Activated CD8-positive, alpha-beta memory T cell treated with anti-CD3 and anti-CD28 coated beads for 1 hour (primary cell): ENCODE measurements at places on chromosomes 3 and 15.
A peak's percentile ranks its signal among the peaks of the same experiment; 100 is the strongest.

DNA sequence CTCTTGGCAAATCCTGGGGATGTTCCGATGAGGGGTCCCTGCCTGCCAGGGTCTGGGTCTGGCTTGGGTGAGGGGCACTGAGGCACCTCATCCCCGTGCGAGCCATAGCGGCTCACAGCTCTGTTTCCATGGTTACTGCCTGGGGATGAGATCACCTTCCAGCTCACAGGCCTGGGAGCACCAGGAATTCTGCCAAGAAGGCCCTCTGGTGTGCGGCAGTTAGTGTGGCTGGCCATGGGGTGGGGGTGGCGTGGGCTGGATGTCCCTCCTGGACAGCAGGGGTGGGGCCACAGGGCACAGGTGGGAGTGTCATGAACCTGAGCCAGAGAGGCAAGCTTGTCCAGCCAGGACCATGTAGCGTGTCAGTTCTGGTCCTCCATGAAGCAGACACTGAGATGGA is 22.1 kb upstream of the PRR23E start:
- no peak for DNase-seq

- no peak for DNase-seq
Measured at GRCh38 chr15:69128667-69129311, 31.6 kb upstream of the GLCE start.

DNA sequence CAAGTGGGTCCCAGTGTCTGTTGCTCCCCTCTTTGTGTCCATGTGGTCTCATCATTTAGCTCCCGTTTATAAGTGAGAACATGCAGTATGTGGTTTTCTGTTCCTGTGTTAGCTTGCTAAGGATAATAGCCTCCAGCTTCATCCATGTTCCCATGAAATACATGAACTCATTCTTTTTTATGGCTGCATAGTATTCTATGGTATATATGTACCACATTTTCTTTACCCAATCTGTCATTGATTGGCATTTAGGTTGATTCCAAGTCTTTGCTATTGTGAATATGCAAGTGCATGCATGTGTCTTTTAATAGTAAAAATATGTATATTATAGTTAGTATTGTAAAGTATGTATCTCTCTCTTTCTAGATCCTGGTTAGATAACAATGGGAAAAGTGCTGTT is 53.9 kb downstream of the TCAIM start:
- no peak for DNase-seq

DNA sequence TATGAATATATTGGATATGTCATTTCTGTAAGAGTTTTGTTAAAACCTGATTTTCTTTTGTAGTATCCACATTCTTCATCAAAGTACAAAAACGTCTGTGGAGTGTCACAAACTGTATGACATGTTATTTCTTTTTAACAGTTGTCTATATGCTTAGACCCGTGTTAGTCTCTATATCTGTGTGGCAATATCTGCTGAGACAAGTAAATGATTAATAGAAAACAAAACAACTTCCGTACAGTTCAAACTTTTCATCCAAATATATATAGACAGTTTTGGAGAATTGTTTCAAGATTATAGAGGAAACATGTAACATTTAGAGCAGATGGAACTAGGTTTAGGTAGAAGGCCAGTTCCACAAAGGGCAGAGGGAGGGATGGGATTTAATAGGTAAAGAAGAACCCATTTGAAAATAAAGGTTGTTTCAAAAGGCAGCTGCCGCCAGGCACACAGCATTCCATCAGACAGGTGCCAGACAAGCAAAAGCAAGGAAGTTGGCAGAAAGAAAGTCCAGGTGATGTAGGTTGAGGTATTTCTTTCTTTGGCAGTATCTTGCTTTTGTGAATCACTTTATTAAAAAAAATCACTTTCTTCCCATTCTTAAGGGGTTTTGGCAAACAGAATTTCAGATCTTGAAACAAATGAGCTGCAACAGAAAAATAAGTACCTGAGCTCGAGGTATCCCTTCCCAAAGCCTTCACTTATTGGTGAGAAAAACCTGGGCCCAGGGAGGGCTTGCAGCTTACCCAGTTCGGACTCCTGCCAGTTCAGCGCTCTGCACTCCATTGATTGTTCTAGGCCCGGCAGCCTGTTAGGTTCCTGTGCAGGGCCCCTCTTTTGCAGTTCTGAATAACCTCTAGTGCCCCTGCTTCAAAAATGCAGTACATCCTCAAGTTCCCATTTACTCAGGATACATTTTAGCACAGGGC is 49.0 kb downstream of the LRRN1 start:
- no peak for DNase-seq

DNA sequence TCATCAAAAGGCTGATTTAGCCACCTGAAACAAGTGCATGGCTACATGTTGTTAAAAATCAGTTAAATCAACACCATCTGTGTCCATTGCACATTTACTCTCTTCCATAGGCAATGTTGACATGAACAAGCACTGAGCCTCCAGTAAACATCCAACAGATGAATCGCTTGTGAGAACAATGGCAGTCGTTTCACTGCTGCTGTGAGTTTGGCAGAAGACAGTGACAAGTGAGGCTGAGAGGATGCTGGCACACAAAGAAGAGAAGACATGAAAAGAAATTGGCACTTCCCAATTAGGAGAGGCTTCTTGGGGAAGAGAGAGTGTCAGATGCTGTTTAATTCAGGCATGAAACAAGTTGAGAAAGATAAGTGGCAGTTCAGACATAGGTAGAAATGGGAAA is 227.4 kb upstream of the STT3B start:
- no peak for DNase-seq

DNA sequence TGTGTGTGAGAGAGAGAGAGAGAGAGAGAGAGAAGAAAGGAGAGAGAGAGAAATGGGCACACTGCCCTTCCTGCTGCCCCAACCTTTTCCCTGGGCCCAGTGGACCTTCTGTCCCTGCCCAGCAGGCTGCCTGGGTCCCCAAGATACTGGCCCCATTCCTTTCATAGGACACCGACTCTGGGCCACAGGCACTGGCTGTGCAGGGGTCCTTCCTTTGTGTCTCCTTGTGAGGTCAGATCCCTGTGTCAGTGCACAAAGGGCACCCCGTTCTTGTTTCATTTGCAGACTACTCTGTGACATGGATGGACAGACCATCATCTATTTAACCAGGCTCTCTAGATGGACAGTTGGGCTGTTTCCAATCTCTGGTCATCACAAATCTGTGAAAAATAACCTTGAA is 21.3 kb upstream of the KLF13 start:
- no peak for DNase-seq

DNA sequence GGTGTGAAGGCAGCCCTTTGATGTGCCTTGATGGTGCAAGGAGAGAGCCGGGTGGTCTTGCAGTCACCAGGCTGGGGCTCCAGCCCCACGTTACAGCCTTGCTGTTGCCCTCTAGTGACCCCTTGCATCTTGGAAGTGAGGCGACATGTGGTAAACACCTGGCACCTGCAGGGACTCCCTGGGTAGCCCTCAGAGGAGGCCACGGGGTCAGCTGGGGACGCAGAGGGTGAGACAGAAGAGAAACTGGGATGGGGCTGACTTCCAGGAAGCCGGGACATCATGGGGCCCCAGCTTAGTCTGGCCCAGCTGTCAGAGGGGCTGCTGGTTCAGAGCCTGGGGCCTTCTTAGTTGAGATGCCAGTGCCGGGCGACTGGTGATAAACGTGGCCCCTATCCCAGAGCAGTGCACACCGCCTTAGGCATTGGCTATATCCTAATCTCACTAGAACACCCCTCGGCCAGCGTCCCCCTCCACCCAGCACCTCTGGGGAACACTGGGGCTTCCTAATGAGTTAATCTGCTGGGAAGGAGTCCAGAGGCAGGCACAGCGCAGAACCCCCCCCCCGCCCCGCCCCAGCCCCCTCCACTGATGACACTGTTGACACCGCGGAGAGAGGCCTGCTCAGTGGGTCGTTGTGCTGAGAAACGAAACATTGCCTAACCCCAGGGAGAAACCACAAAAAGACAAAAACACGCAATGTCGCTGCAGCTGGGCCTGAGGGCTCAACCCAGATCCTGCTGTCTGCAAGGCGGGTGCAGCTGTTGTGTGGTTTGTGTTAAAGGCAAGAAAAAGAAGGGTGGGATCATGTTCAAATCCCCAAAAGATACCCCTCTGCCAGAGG is 60.5 kb upstream of the KLF13 start:
- peak; percentile 31 for DNase-seq

- no peak for DNase-seq
Measured at GRCh38 chr15:76433798-76434400, 97.3 kb downstream of the ISL2 start.

- no peak for DNase-seq
Measured at GRCh38 chr15:81514725-81515124, 140.7 kb upstream of the TMC3 start.

GRCh38 chr3:55675478-55675877 is 188.4 kb upstream of the WNT5A start:
- no peak for DNase-seq

DNA sequence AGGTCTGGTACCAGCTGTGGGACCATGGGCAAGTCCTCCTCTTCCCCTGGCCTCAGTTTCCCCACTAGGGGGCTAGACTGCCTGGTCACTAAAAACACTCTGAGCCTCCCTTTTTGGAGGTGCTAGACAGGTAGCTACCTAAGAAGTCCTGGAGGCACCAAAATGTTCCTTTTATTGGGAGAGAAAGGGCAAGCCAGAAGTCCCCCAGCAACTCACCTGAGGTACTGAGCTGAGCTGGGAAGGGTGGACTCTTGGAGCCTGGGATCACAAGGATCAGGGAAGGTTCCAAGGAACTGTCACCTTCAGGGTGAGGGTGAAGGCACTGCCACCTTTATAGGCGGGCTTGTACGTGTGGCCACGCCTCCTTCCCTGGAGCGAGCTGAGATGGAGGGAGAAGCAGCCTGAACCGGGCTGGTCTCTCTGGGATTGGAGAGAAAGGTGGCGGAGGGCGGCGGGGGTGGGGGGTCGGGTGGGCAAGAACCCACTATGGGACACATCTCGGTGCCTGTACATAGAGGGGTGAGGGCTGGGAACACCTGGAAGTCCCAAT is at the start of gene CYP1A1:
Gene CYP1A1, minus strand, starts transcription at position 304 of the 550 bp plus-strand sequence. CDS start 2,431 bp downstream, outside the sequence.
- DNase-seq, result no peak

DNA sequence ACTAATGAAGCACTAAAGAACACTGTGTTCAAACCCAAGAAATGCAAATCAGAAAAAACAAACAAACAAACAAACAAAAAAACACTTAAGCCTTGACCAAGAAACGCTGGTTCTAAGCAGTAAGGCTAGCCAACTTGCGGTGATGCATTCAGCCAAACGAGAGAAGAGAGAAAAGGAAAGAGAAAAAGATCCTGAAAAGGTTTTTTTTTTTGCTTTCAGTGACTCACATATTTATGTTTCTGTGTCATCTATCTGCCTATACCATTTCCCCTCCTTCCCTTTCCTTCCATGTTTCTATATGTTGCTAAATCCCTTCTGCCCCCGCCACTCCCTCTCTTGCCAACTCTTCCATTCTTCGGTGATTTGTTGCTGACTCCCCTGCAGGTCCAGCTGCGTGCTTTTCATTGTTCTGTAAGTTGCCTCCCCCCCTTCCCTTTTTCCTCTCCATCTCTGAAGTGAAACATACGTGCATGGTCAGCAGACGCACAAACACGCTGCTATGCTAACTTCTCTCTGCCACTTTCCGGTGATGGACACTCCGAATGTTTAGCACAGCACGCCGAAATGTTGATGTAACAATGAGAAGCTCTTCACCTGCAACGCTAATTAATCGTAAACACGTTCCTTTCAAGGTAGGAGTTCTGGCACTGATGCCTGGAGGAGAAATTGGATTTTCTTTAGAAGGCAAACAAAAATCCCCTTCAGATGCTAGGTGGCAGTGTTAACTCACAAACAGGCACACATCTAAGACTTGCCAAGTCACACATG is 154.4 kb downstream of the TUSC7 start:
- no peak for DNase-seq

DNA sequence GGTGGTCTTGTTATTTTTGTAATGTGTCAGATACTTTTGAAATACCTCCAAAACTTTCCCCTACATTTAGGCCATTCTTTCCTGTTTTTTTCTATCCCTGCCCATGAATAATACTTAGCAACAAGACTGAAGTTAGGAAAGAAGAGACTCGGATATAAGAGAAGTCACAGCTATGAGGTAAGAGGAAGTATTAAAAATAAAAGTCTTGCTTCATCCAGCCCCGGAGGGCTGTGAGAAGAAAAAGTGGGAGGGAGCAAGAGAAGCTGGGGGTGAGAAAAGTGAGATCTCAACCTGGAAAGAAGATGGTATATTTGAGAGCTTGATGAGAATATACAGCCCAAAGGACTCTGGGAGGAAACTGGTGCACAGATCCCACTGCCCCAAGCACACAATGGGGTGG is 213.5 kb upstream of the CDIN1 start:
- no peak for DNase-seq

GRCh38 chr15:51168700-51169099 is 74.0 kb upstream of the TNFAIP8L3 start:
- DNase-seq, result no peak

- no peak for DNase-seq
Measured at GRCh38 chr3:177245250-177245649, 48.0 kb upstream of the TBL1XR1 start.

DNA sequence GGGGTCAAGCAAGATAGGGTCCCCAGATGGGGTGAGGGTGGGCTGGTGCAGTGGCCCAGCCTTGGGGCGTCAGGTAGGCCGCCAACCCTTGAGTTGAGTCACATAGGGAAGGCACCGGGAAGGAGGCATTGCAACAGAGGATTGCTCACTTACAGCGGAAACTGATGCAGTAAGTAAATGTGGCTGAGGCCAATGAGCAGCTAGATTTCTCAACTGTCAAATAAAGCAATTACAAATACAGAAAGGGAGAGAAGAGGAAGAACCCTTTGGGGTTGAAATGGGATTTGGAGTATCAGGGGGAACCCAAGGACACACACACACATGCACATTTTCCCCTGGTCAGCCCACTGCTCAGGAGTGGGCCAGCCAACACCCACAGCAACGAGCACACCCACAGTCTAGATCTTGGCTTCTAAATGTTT is 44.0 kb downstream of the CHSY1 start:
- DNase-seq, result no peak

- no peak for DNase-seq
Measured at GRCh38 chr15:23436421-23436820, 10.6 kb downstream of the GOLGA6L2 start.

GRCh38 chr3:42707620-42708355 is 5.2 kb upstream of the HHATL start:
- no peak for DNase-seq

- no peak for DNase-seq
Measured at GRCh38 chr3:100086401-100086800, 27.9 kb downstream of the FILIP1L start.

DNA sequence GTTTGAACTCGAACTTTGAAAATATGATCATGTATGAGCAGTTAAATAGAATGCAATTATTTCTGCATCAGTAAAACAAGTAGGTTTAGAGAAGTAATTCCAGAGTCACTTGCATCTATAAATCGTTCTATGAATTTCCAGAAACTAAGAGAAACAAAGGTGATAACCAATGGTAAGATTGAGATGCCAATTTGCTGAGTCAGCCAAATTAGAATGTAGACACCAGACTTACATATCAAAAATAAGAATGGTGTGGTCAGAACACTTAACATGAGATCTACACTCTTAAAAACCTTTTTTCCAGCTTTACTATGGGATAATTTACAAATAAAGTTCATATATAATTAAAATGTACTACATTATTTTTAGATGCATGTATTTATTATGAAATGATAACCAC is 1435.9 kb downstream of the OTOL1 start:
- DNase-seq, result no peak
